Activated CD4-positive, alpha-beta T cell treated with anti-CD3 and anti-CD28 coated beads, Interleukin-2, amount 50 U/mL, for 48 hours (primary cell): ENCODE measurements at places on chromosomes 2 and 18.
A peak's percentile ranks its signal among the peaks of the same experiment; 100 is the strongest.

GRCh38 chr18:50507120-50507590 is 52.7 kb upstream of the MAPK4 start:
- peak; percentile 3 for DNase-seq

DNA sequence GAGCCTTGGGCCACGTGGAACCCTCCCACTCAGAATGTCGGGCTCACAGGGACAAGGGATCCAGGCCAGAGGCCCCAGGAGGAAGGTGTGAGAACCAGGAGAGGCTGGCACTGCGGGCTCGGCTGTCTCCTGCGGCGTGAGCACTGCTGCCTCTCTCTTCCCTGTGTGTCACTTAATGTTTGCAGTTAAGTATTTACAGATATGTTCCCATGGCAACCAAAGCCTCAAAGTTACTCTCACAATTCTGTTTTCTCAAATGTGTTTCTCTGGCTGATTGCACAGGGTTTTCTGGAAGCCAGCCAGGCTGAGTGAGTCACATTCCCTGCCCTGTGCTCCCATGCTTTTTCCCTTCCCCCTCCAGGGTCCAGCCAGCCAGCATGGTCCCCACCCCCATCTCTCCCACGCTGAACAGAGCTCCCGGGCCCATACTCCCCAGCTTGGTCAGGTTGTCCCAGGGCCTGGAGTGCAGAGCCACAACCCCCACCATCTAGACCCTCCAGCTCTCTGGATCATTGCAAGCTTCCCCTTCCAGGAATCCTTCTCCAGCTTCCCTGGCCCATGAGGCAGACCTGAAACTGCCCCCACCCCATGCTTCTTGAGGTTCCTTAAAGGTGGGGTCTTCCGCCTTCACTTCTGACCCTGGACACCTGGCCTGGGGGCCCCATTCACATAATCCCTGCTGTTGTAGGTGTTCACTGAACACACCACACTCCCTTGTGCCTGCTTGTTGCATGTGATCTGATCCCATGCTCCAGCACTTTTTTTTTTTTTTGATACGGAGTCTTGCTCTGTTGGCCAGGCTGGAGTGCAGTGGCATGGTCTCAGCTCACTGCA is 265.9 kb downstream of the CELF4 start:
- DNase-seq: no peak

DNA sequence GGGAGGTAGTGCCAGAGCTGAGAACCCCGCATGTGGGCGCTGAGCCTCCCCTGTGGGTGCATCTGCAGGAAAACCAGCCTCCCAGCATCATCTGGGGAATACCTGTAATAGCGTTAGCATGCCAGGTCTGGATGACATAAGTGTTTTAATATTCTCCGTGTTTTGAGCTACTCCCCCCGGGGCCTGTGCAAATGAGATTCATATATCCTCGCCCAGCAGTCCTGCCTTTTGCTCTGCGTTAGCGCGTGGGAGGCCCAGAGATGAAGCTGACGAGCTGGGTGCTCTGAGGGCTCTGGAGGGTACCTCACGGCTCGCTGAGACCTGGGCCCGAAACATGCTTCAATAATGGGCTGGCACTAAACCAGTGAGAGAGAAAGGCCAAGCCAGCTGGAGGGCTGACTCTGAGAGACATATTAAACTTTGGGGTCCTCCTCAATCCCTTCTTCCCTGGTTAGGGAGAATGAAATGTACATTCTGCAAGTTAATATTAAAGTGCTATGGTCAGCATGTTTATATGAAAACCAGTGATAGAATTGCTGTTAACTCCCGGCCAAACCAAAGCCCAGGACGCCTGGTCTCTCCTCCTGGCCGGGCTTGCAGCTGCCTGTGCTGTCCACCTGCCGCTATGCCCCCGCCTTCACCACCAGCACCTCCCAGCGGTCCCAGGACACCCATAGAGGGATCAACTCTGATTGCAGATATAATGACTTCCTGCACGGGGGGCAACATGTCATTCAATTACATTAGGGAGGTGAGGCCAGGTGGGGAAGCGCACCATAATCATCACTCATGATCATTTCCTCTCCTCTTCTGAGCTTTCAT is 77.0 kb downstream of the EDAR start:
- DNase-seq: no peak

DNA sequence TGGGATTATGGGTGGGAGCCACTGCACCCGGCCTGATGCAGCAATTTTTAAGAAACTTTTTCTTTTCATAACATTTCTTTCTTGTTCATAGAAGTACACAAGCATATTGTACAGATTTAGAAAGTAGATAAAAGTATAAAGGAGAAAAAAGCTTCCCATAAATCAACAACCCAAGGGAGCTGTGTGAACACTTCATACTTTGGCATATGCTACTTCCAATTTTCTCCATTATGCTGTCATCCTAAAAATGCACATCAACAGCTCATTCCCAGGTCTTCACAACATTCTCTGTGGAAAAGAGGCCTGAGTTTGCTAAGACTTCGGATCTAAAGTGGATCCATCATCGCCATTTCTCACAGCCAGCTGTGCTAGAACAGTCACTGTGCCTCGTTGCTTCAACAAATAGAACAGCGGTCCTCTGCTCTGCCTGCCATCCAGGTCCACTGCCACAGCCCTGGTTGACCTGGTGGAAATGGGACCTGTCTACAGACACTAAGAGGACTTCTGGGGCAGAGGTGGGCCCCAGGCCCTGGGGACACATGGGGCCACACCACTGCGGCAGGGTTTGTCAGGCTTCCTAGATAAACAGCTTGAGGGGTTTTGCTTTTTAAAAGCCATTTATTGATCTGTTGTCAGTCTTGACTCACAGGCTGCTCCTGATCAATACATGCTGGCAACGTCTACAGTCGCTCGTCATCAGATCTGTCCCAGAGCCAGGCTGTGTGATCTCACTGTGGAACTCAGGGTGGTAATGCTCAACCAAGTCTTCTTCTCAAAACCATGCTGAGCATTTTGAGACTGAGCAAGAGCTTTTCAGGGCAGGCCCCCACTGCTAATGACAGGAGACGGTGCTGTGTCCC is 72.7 kb upstream of the MGAT4A start:
- no peak for DNase-seq

GRCh38 chr2:26522751-26523171 is 44.8 kb upstream of the OTOF start:
- no peak for DNase-seq
